Cortex of kidney (tissue), 1 donor: ENCODE measurements at places on chromosomes 3 and 15.

DNA sequence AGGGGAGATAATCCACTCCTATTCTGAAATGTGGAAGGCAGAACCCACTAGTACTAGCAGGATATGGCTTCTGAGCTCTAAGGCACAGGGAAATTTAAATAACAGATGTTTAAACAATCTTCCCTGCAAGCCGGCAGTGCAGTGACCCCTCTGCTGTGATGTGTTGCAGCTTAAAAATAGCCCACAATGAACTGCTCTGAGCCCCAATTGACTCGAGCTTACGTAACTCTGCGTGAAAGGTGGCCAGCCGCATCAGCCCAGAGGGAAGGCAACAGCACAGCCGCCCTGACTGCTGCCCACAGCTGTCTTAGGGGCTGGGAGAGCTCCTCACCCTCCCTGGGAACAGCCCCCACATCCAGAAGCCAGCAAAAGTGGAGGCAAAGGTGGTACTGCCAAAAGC lies 12.5 kb upstream of the CAMKV start:
- no peak for DNase-seq

GRCh38 chr3:48367201-48367600 lies 4.8 kb upstream of the FBXW12 start:
- no peak for DNase-seq

- no peak for DNase-seq
Measured at GRCh38 chr3:64355401-64355807, 130.1 kb upstream of the PRICKLE2 start.

- no peak for DNase-seq
Measured at GRCh38 chr15:41392659-41393058, 9.6 kb downstream of the NDUFAF1 start.

DNA sequence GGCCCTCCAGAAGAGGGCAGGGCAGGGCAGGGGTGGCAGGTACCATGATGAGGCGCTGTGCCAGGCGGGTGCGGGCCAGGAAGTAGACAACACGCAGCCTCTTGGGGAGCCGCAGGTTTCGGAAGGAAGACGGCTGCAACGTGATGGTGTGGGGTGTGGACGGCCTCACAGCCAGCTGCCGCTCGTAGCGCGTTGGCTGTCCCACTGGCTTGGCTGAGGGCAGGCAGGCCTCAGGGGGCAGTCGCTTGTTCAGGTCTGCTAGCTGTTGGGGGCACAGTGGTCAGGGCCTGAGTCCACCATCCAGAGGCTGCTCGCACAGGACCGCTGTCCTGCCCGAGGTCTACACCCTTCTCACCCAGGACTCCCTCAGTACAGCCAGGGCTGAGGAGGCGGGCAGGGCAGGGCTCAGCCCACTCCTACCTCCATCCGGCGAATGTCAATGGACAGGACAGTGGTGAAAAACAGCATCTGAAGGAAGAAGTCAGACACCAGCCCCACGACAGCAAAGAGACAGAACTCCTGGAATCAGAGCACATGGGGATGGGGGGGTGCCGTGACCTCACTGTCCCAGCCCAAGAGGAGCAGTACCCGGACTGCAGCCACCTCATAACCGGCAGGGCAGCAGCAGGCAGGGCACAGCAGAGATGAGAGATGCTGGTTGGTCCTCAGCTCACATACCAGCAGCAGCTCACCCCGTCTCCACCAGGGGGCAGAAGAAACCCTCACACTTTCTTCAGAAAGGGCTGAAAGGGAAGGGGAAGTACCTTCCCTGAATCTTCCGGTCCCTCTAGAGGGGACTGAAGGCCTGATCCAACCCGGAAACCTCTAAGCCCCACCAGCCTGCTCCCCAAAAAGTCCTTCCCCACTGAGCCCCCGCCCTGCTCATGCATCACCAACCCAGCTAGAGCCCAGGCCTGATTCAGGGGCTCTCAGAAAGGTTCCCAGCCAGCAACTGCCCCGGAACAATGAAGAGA lies 40.0 kb downstream of the PTPN23 start:
- no peak for DNase-seq
